Memory B cell (primary cell): ENCODE measurements at places on chromosomes 13 and 19.

DNA sequence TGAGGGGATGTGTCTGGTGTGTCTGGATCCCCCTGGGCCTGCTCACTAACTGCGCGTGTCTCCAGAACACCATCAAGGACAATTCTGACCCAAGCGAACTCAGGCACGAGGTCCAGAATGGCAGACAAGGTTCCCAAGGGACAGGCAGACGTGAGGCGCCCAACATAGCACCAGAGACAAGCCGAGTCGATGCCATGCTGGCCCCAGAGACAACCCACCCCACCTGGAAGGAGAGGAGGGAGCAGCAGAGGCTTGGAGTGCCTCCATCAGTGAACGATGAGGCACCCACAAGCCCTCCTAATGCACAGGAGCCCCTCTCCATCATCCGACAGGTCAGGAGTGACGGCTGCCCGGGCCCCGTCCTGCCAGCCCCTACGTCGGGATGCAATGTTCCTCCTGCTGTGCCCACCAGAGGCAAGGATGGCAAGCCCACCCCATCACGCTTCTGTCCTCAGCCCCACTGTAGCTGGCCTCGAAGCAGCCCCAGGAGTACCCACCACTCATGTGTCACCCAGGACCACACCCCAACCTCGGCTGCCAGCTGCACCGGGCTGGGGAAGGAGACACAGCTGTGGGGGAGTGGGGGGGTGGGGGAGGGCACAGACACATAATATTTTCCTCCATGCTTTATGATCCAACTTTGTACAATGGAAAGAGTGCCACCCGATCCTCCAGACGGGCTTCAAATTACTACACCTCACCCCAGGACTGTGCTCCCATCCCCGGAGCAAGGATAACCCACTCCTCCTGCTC lies 11.8 kb downstream of the AP3D1 start:
- no peak for DNase-seq

DNA sequence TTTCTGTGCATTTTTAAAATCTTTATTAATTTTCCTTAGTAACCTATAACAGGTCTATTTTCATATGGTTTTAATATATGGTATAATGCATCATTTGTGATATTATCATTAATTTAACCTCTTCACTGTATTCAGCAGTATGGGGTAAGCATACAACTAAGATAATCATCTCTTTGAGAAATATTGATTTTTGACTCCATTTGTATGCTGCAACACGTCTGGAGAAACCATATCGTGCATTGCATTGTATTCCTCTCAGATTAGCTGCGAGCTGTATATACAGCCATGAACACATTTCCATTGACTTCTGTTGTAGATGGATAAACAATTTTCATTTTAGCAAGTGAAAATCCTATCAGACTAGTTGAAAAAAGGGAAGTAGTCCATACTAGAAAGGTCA lies 2275.8 kb upstream of the PCDH20 start:
- no peak for DNase-seq

DNA sequence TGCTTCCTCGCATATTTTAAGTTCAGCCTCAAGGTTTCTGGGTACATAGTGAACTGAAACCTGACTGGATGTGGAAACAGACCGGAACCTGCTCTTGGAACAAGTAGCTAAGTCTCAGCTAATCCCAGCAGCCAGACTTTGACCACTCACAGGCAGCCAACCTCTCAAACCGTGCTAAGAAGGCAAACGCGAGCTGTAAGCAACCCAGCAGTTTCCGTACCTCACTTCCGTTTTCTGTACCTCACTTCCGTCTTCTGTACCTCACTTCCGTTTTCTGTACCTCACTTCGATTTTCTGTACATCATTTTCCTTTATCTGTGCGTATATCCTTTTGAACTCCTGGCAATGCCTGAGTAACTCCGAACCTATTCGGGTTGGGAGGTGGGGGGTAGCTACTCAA lies 96.8 kb downstream of the SUCLA2 start:
- no peak for DNase-seq

DNA sequence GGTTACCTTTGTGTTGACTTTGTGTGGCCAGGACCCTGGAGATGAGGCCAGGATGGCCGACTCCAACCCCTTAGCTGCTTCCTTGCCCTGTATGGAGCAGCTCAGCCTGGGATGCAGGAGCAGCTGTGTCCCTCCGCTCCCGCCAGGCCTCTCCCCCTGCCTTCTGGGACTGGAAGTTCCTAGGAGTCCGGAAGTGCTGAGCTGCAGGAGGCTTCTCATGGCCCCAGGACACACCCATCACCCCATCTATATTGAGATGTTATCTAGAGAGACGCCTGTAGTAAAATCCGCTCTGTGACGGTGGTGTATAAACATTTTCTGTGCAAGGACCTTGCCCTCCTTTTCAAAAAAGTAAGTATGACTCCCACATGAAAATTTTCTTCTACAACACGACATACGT lies 27.0 kb downstream of the WTIP start:
- DNase-seq, result no peak

DNA sequence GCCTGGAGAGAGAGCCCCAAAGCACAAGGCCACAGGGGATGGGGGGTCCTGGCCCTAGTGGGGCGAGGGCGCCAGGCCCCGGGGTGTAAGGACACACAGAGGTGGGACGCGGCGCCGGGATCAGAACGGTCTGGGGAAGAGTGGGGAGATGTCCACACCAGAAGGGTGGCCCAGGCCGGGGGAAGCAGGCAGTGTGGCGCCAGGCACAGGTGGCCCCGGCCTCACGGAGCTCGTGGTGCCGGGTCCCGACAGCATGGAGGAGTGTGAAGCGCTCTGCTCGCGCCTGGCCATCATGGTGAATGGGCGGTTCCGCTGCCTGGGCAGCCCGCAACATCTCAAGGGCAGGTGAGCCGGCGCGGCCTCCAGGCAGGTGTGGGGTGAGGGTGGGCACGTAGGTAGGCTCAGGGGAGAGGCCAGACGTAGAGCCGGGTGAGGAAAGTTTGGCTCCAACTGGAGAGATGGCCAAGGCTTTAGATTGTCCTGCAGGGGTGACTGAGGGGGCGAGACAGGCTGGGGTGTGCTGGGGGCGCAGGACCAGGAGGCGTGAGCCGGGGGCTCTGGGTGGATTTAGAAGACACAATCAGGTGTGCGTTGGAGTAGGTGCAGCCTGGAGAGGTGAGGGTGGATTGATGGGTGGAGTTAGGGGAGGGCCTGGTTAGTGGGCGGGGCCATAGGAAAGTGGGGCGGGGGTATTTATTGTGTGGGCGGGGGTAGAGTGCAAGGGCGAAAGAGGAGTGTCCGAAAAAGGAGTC lies 2.9 kb upstream of the ARHGAP45 start:
- DNase-seq, result no peak

DNA sequence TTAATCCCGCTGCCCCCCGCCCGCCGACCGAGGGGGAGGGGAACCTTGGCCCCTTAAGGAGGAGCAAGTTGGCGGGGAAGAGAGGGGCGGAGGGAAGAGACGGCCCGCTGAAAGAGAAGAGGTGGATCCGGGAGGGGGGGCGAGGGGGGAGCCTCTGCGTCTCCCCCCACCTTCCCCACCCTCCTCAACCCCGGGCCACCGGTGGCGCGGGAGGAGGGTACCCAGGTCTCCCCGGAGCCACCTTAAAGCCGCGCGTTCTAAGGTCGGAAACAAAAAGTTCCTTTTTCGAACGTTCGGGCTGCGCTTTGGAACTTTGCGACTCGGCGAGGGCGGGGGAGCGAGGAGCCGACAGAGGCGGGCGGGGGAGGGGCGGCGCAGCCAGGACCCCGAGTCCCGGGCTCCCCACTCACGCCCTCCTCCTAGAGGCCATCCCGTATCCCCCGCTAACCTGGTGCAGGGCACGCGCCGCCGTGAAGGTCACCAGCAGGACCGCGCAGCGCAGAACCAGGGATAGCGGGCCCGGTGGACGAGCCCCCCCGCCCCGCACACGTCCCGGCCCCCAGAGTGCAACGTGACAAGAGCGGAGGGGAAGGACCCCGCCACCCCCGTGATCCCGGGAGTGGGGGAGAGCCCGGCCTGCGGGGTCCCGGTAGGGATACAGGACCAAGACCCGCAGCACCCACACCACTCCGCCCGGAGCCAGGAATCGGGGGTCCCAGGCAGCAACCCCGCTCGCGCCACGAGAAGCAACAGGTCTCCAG lies 659 bp downstream of the ERF start:
- peak; percentile 63 for DNase-seq

GRCh38 chr13:74904556-74904955 lies 577.4 kb downstream of the TBC1D4 start:
- no peak for DNase-seq

DNA sequence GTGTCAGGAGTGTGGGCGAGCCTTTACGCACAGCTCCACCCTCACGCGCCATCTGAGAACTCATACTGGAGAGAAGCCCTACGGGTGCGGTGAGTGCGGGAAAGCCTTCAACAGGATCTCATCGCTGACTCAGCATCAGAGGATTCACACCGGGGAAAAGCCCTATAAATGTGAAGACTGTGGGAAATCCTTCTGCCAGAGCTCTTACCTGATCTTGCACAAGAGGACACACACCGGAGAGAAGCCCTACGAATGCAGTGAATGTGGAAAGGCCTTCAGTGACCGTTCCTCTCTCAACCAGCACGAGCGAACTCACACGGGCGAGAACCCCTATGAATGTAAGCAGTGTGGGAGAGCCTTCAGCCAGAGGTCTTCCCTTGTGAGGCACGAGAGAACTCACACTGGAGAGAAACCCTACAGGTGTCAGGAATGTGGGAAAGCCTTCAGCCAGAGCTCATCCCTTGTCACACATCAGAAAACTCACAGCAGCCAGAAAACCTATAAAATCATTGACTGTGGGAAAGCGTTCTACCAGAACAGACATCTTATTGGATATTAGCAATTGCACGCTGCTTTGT lies 6.9 kb upstream of the ZNF555 start:
- no peak for DNase-seq

DNA sequence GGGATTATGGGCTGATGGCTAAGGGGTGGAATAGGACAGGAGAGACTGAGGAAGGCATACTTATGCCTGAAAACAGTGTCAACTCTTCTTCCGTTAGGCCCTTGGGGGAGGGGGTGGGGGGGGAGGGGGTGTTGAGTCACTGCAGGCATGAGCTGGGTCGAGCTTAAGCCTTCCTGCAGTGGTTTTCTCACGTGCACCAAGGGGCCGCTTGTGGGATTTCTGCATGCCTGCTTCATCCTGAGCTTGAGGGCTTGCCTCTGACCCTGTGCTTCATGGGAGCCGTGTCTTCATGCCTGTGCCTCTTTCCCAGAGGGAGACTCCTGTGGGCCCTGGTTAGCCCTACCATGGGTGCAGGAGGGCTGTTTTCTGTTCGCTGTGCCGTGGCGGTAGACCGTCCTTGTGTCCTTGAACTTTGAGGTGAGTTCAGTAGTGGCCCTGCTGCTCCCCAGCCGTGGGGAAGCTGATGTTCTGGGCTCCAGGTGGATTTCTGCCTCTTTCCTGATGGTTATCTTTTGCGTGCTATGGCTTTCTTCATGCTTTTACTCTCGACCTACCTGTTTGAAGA lies 186.1 kb downstream of the PCCA start:
- no peak for DNase-seq

GRCh38 chr19:55206664-55207500 lies 2.4 kb downstream of the PTPRH start:
- DNase-seq, result no peak

DNA sequence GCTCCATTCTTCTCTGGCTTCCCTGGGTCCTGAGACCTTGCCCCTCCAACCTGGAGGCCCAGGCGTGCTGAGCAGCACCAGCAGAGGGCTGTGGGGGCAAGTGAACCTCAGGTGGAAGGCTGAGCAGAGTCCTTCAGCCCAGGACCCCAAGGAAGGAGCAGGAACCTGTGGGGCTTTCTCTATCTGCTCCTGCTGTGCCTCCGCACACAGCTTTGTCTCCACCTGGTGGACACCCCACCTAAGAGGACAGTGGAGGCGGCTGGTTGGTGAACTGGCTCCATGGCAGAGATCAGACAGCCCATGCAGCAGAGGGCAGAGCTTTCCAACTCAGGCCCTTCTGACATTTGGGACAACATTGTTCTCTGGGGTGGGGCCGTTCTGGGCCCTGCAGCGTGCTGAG lies 19.7 kb downstream of the ZFR2 start:
- peak; percentile 30 for DNase-seq

GRCh38 chr19:46159418-46160232 lies 11.6 kb downstream of the IGFL2 start:
- DNase-seq, result no peak
